ENCODE measurements at places on chromosomes 6 and 20.

DNA sequence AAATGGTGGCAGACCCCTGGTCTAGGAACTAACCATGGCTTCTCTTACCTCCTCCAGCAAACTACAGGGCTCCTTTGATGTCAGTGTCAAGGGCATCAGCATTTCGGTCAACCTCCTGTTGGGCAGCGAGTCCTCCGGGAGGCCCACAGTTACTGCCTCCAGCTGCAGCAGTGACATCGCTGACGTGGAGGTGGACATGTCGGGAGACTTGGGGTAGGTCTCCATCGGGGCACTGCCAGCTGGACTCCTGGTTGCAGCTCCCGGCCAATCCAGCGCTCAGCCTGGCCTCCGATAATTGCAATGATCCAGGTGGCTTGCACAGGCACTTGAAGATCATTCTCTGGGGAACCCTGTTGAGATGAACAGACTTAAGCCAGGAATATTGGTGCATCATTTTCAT is 7.9 kb downstream of the LBP start:
- no peak for DNase-seq

- no peak for DNase-seq
These were observed 134.9 kb downstream of the SLC23A2 start for GRCh38 chr20:4866429-4866828.

- DNase-seq = no peak
These were observed 405 bp upstream of the RNF182 start for GRCh38 chr6:13924146-13924948.

DNA sequence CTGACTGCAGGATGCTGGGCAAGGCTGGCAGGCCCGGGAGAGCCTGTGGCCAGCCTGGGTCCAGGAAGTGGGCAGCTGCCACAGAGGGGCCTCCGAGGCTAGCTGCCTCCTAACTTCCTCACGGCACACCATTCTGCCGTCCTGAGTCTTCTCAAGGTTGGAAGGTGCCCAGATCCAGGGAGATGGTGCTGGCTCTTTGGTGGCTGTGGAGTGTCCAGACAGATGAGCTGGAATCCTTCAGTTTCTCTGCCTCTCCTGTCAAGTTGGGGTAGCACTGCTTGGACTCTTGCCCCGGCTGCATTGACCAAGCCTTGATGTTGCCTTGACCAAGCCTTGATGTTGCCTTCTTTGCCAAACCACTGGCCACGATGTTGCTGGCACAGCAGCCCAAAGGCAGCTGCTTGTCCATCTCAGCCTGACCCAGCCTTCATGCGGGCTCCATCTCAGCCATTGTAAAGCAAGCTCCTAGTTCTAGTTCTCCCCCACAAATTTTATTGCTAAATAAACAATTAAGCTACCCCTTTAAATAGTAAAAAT is 75.1 kb upstream of the AFDN start:
- DNase-seq = no peak

- DNase-seq = no peak
These were observed 38.9 kb downstream of the OR2B2 start for GRCh38 chr6:27873021-27873940.

- DNase-seq = no peak
These were observed 102.9 kb downstream of the BCAS1 start for GRCh38 chr20:53967527-53967926.

- DNase-seq = no peak
These were observed 16.3 kb upstream of the PDE10A start for GRCh38 chr6:165679326-165679725.

DNA sequence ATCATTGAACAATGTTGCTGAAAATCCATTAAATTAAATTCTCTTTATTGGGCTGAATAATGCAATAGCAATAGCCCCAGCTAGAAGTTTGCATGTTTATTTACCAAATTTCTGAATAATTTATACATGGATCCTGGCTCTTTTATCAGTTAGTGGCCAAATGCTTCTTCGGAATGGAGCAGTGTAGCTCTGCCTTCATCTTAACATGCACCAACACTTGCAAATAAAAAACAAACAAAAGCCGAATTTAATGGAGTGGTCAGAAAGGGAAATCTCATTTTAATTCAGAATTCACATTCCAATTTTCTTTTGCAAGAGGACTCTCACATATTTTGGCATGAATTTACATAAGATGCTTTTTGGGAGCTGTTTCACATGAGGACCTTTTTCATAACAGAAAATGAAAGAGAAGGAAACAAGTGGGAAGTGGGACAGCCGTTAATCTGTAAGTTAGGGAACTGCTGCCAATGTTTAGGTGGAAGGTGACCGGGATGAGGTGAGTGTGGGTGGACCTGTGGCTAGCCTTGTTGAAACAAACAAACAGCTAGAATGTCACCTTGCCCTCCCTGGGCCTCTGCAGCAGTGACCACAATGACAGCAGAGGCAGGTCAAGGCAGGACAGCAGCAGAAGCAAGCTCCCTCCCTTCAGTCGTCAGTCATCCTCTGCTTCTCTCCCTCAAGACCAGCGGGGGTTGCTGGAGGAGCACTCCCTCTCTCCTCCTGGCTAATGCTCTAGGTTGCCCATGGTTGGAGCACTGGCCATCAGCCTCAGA is 73.2 kb downstream of the INSM1 start:
- no peak for DNase-seq

DNA sequence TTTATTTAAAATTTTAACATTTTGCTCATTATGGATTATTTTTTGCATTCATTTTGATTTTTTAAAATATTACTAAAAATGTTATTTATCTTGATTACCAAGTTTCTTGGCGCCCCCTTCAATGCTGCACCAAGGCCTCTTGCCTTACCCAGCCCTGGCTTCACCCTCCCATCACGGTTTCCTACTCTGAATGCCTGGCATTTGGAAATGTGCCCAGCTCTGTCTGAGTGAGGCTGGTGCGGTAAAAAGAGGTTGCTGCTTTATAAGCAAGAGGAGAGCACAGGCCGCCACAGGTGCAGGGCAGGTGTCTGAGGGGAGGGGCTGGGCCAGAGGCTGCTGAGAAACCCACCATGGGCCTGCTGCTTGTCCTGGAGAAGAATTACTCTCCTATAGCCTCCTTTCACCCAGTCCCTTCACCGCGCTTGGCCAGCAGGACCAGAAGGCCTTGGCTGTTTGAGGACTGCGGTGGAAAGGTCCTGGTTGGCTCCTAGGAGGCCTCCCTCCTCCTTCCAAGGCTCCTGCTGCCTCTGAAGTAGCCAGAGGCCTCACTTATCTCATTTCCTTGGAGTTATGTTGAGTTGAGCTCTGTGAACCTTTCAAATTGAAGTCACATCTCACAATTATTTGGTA is 62.6 kb downstream of the BANF2 start:
- DNase-seq = peak; percentile 96

- no peak for DNase-seq
These were observed 284.7 kb downstream of the ALDH8A1 start for GRCh38 chr6:134665029-134665723.

DNA sequence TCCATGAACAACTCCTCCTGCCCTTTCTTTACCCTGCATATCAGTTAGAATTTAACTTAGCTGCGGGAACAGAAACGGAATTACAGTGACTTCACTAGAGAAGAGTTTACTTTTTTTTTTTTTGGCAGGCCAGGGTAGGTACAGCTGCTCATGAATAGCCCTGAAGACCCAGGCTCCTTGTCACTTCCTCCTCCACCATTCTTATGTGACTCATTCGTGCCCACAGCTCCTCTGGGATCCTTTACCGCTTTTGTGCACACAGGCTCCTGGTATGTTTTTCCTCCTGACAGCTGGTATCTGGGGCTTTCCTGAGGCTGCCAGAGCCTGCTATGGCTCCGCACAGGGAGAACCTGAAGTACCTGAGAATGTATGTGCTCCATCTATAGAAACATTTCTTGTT is 3.9 kb upstream of the KCNS1 start:
- DNase-seq = no peak
